ENCODE measurements at places on chromosomes 7 and 10. TPM values are rescaled to one million over a fixed set of nuclear protein-coding genes. Genes with fewer than 3 reads are reported as not detected.

The GLUD1 gene
- total RNA-seq = 120 TPM

The HTR5A gene
- not detected for total RNA-seq

The EIF5AL1 gene
- total RNA-seq = 0.14 TPM

The FBXL13 gene
- total RNA-seq = 3.0 TPM

The ANXA8L1 gene
- 34.6 TPM for total RNA-seq

The JCAD gene
- total RNA-seq = 67.6 TPM

The TBX20 gene
- total RNA-seq = not detected

The ACTA2 gene
- total RNA-seq = 478 TPM

The CXCL12 gene
- 40.8 TPM for total RNA-seq

The DNAJC12 gene
- total RNA-seq = 1.6 TPM

The NUP42 gene
- total RNA-seq = 29.5 TPM

The VTI1A gene
- total RNA-seq = 29.7 TPM

The AMPH gene
- total RNA-seq = 0.58 TPM

The LIPN gene
- 1.0 TPM for total RNA-seq

The MSS51 gene
- total RNA-seq = 3.0 TPM

The PNLIPRP2 gene
- not detected for total RNA-seq

The LIPJ gene
- total RNA-seq = not detected

The ZDHHC4 gene
- 54.8 TPM for total RNA-seq

The CSGALNACT2 gene
- total RNA-seq = 40.8 TPM

The RNF133 gene
- 1.2 TPM for total RNA-seq

The AKR1B15 gene
- not detected for total RNA-seq

The VSTM4 gene
- total RNA-seq = 19.5 TPM

The EGR2 gene
- 41.4 TPM for total RNA-seq
